HepG2 (cell line): ENCODE measurements at places on chromosomes 13 and 19. TPM values are rescaled to one million over a fixed set of nuclear protein-coding genes. Genes with fewer than 3 reads are reported as not detected.

DNA sequence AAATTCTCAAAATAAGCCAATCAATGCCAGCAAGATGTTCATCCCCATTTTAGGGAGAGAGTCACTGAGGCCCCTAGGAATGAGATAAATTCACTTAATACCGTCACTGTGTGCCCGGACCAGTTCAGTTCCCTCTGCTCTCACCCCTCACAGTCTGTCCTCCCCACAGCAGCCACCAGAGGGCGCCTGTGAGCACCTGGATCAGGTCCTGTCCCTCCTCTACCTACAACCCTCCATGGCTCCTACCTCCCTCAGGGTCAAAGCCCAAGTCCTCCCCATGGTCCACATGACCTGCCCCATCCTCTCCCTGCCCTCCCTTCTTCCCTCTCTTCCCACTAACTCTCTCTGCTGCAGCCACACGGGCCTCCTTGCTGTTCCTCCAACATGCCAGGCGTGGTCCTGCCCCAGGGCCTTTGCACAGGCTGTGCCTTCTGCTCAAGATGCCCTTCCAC is 42.0 kb upstream of the NFIC start:
- peak; percentile 52 for DNase-seq

- no peak for DNase-seq
Measured at GRCh38 chr19:10110076-10110971, 1.2 kb upstream of the P2RY11 start.

Gene ZNF576
- total RNA-seq: 9.6 and 10.9 TPM in 2 replicates

- no peak for DNase-seq
Measured at GRCh38 chr13:62123409-62123808, 707.8 kb upstream of the PCDH20 start.
